ENCODE measurements at places on chromosomes 16 and 17.

DNA sequence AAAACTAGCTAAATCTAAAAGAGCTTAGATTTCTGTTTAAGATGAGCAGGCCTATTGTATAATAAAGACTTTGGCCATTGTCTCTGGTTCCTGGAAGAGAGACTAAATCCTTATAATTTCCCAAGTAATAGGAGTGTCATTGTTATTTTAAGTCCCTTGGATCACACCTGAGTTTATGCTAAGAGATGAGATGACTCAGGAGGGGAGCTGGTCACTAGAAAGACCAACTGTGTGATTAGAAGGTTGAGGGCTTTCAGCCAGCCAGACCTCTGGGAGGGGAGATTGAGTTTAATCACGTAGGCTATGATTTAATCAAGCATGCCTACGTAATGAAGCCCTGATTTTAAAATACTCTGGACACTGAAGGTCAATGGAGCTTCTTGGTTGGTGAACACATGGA lies 156.9 kb upstream of the C17orf78 start:
- no peak for DNase-seq

- DNase-seq: peak; percentile 63
Measured at GRCh38 chr17:1736348-1737281, 6.1 kb upstream of the SERPINF2 start.

GRCh38 chr17:29866746-29867404 lies 63.2 kb downstream of the SSH2 start:
- no peak for DNase-seq

GRCh38 chr17:40093580-40094201 lies 6.7 kb downstream of the NR1D1 start:
- no peak for DNase-seq

DNA sequence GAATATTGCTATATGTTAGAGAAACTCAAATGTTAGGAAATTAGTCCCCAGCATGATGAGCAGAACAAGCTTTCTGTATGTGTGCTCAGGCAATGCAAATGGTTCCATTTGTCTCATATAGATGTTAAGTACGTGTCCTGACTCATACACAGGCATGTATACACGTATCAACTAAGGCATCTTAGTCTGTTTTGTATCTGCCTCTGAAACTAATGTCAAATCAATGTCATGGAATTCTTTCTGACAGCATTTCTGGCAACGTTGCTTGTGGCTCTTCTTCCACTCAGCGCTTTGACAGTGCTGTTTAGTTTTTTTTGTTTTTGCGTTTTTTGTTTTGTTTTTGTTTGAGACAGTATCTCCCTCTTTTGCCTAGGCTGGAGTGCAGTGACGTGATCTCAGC lies 111.9 kb downstream of the CNTNAP4 start:
- DNase-seq: no peak

DNA sequence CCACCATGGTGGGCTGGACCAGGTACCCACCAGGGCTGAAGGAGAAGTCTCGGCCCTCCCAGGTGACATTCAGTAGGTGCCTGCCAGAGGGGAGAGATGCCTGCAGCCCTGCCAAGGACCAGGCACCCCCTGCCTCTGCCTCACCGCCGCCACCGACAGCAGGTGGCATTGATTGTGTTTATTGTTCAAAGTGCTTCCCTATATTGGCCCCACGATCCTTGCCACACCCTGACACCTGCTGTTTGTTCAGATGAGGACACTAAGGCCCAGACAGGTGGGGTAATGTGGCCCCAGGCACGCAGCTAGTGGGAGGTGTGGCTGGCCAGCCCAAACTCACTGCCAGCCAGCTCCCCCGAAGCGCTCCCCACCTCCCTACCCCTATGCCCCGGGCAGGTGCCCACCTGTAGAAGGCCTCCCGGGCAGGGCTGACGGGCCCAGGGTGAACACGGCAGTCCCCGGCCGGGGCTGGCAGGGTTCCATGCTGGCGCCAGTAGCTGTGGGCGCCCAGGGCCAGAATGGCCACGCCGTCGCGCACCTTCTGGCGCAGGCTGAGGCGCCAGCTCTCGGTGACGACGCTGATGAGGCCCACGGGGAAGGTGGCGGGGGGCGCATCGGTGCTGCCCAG lies 8.0 kb downstream of the GRIN2C start:
- no peak for DNase-seq

- no peak for DNase-seq
Measured at GRCh38 chr17:66807182-66807581, 27.7 kb upstream of the CACNG5 start.

DNA sequence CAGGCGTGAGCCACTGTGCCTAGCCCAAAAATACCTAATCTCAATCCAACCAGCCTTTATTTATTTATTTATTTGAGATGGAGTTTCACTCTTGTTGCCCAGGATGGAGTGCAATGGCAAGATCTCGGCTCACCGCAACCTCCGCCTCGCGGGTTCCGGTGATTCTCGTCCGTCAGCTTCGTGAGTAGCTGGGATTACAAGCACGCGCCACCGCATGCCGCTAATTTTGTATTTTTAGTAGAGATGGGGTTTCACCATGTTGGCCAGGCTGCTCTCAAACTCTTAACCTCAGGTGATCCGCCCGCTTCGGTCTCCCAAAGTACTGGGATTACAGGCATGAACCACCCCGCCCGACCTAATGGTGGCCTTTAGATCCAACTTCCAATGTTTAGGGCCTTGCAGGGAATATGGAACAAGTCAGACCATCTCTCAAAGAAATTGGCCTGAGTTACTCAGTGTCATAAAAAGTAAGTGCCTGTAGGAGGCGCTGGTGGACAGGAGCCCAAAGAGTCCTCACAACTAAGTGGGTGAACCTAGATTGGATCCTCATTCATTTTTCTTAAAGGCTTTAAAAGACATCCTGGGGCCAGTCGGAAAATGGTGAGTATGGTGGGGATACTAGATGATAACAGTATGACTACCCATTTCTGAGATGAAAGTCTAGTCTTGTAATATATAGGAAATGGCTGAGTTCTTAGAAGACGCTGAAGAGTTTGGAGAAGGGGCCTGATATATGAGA lies 4.6 kb downstream of the ZSCAN10 start:
- DNase-seq: no peak

DNA sequence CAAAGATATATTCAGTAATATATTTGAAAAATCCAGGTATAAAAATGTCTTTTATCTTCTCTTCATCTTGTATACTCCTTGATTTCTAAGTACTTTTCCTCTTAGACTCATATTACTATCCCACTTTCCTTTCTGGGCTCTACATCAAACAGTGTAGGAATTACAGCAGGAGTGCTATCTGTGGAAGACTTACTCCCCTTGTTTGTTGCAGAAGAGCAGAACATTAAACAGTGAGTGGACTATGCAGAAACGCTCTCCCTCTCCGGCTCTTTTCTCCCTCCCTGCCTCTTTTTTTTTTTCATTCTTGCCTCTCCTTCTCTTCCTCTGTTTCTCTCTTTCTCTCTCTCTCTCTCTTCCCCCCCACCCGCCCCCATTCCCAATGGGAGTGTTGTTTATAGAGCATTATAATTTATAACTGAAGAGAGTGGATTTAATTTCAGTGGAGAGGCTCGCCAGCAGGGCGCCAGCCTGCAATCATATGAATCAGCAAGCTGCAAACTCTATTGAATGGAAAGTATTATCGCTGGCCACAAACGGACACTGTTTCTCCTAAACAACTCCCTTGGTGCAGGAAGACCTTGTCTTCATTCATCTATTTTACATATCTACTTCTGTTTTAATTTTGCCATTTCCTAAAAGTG lies 242.3 kb upstream of the TBX2 start:
- DNase-seq: no peak

DNA sequence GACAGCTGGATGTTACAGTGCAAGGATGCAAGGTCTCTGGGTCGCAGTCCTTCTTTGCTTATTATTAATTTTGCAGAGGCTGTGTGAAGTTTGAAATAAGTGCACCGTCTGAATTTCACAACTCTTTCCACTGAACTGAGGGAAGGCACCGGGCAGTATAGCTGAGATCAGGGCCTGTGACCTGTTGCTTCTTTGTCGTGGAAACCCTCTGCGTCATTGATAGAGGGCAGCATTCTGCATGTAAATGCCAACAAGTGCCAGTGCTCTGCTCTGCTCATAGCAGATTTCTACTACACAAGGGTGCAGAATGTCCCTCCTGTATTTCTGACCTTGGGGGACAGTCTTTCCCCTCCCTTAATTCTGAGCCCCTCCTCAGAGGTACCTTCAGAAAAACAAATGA lies 26.0 kb downstream of the CD300LF start:
- no peak for DNase-seq

DNA sequence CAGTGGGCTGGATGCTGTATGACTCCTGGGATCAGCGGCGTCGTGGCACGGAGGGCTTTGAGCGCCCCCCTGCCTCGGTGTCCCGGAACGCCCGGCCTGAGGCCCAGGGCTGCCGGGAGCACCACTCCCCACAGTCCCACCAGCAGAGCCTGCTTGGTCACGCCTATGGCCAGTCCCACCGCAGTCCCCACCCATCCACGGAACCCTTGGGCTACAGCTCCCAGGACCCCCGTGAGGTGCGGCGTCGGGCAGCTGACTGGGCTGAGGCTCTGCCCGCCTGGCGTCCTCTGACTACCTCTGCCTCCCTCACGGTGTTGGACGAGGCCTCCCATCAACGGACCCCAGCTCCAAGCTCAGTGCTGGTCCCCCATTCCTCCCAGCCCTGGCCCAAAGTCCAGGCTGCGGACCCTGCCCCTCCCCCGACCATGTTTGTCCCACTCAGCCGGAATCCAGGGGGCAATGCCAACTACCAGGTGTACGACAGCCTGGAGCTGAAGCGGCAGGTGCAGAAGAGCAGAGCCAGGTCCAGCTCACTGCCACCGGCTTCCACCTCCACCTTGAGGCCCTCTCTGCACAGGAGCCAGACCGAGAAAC lies 1.6 kb downstream of the SPEM2 start:
- DNase-seq: no peak

DNA sequence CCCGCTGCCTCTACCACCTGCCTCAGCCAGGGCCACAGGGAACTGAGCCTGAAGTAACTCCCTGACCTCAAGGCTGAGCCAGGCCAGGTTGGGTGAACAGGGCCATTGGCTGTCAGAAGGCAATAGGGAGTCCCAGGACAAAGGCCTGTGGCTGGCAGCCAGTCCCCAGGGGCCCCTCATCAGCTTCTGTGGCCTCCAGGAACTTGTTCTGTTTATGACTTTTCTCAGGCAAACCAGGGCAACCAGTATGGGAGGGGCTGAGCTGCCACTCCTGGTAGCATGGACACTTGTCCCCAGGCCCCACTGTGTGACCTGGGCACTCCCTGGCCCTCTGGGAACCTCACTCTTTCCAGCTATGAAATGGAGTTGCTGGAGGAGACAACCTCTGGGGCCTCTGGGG lies 40.1 kb downstream of the CPNE2 start:
- DNase-seq: no peak

GRCh38 chr16:15996432-15997109 lies 47.2 kb downstream of the ABCC1 start:
- DNase-seq: no peak

- no peak for DNase-seq
Measured at GRCh38 chr17:39380144-39380543, 21.3 kb downstream of the FBXL20 start.

GRCh38 chr16:47592232-47592631 lies 131.1 kb downstream of the PHKB start:
- DNase-seq: no peak

DNA sequence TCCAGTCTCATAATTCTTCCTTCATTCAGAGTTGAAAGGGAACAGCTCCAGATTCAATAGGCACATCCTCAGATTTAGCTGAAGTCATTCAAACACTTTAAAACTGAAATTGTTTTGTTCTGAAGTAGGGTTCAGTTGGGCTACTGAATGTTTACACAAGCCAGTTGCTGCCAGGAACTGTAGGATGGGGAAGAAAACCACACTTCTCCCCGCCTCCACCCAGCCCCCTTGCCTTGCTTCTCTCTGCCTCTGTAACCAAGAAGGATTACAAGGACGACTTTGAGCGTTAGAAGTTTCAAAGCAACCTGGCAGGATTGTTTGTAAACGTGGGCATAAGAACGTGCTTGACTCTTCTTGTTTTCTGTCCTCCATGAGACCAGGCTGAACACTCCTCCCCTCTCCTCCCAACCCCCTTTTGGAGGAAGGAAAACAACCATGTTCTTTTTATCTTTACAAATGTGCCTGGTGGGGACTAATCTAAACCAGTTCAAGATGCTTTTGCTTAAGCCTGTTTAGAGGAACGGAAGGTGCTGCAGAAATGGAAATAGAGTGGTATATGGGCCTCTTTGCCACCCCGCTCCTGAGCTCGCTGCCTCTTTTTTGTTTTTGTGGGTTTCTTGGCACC lies 287.9 kb downstream of the FTO start:
- DNase-seq: no peak

GRCh38 chr17:5901731-5902130 lies 168.4 kb upstream of the WSCD1 start:
- no peak for DNase-seq

DNA sequence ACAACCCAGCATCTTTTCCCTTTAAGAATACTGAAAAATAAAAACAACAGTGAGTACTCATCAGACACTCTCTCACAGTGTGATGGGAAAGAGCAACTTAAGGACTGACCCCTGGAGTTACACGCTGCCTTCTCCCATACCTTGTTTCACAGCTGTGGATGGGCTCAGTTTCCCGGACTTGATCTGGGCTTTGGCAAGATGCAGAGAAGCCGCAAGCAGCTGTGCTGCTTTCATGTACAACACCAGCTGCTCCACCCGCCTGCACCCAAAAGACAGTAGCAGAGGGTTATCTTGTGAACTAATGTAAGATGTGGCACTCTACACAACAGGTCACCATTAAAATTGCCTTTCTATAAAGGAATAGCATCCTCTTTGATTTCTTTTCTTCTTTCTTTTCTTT lies 32.7 kb upstream of the ALDH3A1 start:
- DNase-seq: no peak

- DNase-seq: no peak
Measured at GRCh38 chr17:51914577-51914976, 243.9 kb downstream of the CA10 start.

DNA sequence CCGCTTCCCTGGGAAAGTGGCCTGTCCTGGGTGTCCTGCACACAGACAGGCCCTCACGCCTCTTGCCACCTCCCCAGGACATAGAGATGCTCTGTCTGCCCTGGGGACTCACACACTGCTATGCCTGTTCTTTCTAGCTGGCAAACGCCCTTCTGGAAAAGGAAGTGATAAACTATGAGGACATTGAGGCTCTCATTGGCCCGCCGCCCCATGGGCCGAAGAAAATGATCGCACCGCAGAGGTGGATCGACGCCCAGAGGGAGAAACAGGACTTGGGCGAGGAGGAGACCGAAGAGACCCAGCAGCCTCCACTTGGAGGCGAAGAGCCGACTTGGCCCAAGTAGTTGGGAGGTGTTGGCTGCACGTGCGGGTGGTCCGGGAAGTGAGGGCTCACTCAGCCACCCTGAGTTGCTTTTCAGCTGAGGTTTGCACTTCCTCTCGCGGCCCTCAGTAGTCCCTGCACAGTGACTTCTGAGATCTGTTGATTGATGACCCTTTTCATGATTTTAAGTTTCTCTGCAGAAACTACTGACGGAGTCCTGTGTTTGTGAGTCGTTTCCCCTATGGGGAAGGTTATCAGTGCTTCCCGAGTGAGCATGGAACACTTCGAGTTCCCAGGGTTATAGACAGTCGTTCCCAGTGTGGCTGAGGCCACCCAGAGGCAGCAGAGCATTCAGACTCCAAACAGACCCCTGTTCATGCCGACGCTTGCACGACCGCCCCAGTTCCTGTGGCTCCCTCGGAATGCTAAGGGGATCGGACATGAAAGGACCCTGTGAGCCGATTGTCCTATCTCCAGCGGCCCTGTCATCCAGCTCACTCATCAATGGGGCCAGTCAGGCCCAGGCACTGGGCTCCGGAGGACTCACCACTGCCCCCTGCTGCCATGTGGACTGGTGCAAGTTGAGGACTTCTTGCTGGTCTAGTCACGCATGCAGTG lies 3.5 kb upstream of the RPL13 start:
- peak; percentile 90 for DNase-seq

Data from stimulated activated CD4-positive, alpha-beta T cell treated with anti-CD3 and anti-CD28 coated beads, Interleukin-4, amount 100 ng/mL, for 48 hours (primary cell).